ENCODE measurements at places on chromosomes 12 and 14. TPM values are rescaled to one million over a fixed set of nuclear protein-coding genes. Genes with fewer than 3 reads are reported as not detected.
A peak's percentile ranks its signal among the peaks of the same experiment; 100 is the strongest.

DNA sequence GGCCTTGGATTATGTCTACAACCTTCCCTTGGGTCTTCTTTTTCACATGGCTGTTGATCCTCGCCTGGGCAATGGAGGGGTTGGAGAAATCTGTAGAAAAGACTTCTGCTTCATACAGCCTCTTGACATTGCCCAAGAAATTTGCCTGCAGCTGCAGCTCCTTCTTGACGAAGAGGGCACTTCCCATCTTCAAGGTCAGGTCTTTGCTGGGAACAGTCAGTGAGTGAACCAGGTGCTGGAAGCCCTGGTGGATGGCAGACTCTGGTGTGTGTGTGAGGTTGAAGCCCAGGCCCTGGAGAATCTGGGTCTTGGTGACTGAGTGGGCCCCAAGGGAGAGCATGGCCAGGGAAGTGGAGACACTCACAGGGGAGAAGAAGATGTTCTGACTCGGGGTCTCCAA lies 6.7 kb downstream of the SERPINA9 start:
- no peak for DNase-seq

DNA sequence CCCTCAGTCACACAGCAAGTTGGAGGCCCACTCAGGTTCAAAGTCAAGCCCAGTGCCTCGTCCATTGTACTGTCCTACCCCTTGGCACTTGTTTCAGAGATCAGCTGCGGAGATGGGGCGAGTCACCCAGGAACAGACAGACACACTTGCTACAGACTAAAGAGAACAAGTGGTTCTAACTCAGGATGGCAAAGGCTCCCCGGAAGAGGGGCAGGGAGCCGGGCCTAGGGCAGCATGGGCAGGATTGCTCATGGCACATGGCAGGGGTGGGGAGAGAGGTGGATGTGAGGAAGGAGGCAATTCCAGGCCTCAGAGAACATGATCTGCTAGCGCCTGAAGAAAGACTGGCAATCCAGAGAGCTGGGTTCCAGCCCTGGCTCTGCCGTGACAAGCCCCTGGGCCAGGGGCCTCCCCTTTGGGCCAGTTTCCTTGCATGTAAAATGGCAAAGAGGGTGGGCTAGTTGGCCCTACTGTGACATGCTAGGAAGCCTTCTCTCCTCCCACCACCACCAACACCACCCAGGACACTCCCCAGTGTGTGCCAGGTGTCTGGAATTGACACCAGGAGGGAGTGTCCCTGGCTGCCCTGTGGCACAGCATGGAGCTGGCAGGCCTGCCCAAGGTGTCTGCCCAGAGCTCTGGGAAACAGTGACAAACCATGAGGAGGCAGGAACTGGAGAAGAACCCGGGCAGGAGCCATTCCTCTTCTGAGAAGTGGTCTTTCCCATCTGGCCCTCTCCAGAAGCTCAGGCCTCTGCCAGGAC lies 24.0 kb upstream of the IRF2BPL start:
- no peak for DNase-seq

DNA sequence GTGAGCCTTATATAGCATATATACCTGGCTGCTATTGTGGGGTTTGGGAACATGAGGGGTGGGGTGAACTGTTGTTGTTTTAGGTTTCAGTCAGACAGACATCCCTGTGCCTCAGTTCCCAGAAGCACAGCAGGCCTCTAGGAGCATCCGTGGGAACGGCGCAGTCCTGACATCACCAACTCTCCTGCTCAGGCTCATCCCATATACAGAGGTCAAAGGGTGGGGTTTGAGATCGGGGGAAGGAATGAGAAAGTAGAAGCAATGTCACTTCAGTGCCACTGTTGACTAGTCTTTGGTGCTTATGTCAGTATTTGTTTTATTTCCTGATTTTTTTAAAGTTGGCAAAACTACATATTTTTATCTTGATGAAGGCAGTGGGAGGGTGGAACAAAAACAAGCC lies 43.1 kb upstream of the A2ML1 start:
- DNase-seq: no peak

DNA sequence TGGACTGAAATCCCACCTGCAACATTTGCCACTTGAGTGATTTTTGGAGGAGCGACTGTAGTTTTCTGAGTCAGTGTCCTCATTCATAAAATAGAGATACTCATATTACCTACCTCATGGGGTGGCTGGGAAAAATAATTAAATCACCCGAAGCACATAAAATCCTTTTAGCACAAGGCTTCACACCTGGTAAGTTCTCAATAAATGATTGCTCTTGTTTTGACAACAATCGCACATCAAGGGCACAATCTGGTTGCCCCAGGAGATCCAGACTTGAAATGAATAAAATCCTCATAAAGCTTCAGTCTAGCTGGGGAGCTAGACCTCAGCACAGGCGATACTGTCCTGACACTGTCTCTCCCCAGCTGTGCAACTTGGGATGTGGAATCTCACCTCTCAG lies 76.0 kb upstream of the CCDC60 start:
- no peak for DNase-seq

- DNase-seq: no peak
Observed at GRCh38 chr12:108858311-108859074, 1.1 kb upstream of the SSH1 start.

DNA sequence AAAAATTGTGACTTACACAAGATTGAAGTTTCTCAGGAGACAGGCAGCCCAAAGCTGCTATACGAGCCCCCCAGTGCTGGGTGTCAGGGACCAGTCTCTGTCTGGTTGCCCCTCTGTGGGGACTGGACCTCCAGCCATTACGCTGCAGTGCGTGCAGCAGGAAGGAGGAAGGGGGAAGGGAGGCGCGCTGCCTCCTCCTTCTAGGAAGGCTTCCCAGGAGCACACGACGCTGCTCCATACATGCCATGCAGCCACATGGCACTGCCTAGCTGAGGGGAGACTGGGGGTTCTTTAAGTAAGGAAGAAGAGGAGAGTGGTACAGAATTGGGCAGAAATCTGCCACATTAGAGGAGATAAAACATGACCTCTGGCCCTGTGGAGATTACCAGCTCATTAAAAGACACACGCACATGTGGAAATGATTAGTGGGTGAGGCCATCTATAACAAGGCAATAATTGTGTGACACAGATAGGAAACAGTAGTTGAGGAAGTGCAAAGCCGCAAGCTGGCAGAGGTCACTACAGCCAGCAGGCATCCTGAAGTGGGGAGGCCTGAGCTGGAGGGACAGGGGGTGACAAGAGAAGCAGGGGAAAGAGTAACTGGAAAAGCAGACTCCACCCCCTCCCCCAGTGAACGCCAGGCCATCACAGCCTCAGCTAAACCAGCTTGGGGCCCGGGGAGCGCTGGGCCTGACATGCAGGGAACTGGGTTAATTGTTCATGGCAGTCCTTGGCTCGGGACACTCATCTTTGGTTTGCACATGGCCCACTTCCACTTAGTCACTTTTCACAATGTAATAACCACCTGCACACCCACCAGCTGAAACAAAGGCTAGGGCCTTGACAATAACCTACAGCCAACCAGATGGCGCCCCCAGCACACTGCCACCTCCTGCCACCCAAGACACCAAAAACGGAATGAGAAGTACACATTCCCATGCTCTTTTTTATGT lies 39.6 kb downstream of the CCDC88C start:
- DNase-seq: no peak

- DNase-seq: no peak
Observed at GRCh38 chr12:1607940-1608712, 13.7 kb upstream of the FBXL14 start.

DNA sequence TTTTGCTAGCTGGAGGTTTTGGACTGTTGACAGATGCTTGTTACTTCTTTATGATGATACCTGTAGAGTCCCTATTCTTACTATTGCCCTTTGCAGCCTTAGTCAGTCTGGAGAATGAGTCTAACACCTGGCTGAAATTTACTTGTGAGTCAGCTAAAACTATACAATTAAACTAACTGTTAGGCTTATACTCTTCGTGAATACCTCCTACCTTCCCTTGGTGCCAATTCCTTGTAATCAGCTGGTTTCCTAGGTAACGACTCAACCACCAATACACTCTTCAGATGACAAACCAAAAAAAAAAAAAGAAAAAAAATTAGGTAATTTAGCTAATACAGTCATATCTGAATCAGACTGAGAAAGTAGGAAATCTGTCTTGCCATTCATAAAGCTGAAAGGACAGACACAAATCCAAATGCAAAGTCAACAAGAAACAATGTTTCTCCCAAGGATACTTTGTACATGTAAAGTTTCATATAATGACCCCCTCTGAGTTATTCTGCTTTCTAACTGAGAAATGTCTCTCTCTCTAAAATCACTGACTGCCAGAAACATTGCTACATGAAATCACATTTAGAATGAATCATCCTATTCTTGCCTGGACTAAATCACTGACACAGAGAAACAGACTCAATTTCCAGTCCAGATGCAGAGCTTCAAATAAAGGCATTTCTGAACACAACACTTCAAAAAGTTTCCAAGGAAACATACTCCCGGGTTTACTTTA lies 56.5 kb upstream of the CDKL1 start:
- no peak for DNase-seq

DNA sequence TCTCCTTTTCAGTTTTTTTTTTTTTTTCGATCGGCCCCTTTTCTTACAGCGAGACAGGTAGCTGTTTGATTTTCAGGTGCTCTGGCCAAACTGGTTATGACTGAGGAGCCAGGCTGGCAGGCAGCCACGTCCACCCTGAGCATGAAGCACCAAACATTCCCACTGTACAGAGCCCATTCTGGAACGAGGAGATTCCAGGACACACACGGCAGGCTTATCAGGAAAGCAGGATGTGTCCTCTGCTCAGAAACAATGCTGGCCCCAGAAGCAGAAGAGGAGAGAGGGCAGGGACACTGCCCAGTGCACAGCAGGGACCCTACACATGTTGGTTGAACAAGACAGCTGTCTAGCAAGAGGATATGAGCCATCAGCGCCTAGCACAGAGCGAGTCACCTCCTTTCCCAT lies 3.7 kb upstream of the KRT2 start:
- DNase-seq: no peak

DNA sequence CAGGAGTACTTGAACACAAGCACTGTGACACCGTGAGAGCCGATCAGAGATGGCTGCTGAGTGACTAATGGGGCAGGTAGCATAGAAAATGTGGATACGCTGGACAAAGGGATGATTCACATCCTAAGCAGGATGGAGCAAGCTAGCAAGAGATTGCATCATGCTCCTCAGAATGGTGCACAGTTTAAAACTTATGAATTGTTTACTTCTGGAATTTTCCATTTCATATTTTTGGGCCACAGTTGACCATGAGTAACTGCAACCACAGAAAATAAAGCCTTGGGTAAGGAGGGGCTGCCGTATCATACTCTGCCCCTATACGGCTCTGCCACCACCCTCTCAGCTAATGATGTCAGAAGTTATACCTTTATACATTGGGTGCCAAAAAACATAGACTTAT lies 23.3 kb upstream of the MARK3 start:
- DNase-seq: peak; percentile 88

DNA sequence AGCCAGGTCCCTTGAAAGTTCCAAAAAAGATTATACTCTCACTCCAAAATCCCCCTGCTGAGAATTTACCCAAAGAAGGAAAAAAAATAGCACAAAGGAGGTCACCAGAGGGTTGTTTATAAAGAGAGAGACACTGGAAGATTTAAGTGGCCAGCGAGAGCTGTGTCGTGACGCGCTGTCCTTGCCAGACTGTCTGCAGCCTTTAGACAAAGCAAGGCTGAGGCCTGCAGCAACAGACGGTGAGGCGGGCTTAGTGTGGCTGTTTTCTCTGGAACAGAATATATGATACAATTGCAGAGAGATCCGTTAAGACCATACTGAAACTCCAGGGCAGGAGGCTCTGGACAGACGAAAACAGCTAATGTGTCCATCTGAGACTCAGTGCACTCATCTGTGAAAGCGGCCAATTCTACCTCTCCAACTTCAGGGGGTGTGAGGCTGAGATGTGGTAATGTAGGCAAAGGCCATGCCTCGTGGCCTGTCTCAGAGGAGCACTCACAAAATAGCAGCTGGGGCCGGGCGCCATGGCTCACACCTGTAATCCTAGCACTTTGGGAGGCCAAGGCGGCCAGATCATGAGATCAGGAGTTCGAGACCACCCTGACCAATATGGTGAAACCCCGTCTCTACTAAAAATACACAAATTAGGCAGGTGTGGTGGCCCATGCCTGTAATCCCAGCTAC lies 36.2 kb downstream of the ANAPC7 start:
- DNase-seq: no peak

- no peak for DNase-seq
Observed at GRCh38 chr12:6868211-6869048, 1.1 kb downstream of the TPI1 start.

GRCh38 chr12:110107369-110108281 lies 16.5 kb upstream of the IFT81 start:
- no peak for DNase-seq

GRCh38 chr14:91396013-91396660 lies 21.5 kb downstream of the CCDC88C start:
- DNase-seq: no peak

DNA sequence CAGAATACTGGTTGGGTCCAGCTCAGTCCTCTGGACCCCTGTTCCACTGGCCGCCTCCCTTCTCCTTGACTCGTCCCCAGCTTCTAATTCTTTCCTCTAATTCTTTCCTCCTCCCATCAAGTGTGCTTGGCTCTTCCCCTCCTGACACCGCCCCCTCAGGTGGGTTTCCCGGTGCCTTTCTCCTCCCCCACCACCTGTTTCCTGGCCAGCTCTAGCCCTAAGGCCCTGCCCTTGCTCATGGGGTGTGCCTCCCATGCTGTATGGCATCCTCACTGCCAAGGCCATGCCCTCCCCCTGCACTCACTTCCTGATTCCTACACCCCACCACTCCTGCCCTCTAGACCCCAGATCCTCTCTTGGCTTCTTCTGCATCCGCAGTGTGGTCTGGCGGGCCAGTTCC lies 12.1 kb upstream of the EML1 start:
- DNase-seq: no peak

DNA sequence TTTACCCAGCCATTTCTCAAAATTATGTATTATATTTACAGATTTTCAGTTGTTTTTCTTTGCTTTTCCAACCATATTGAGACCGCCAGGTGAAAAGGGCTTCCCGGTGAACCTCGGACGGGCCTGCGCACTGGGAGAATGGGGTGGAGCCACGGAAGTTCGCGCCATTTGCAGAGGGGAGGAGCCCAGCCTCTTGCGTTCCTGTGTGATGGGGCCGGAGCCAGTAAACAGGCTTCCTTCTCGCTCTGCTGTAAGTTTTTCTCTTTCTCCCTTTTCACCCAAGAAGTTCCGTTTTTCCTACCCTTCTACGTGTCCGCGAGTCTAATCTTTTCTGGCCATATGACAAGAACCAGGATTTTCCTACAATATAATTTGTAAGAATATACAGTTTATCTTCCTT lies 1108.8 kb upstream of the SEL1L start:
- DNase-seq: no peak

DNA sequence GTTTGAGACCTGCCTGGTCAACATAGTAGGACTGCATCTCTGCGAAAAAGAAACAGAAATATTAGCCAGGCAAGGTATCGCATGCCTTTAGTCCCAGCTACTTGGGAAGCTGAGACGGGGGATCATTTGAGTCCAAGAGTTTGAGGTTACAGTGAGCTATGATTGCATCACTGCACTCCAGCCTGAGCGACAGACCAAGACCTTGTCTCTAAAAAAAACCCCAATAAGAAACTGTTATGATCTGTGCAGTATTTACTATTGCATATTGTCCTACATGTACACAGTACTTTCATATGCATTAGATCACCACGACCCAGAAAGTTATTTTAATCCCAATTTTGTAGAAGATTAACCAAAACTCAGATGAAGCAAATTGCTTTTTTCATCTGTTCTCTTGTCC lies 187.5 kb downstream of the PCNX1 start:
- no peak for DNase-seq

The NFE2 gene
- not detected for total RNA-seq

The MDGA2 gene
- 0.12 TPM for total RNA-seq

The TRHDE gene
- 1.5 TPM for total RNA-seq

The MYL6B gene
- 104 TPM for total RNA-seq

Measured in glomerular endothelial cell (primary cell).